ENCODE measurements at places on chromosomes 2 and 18.

DNA sequence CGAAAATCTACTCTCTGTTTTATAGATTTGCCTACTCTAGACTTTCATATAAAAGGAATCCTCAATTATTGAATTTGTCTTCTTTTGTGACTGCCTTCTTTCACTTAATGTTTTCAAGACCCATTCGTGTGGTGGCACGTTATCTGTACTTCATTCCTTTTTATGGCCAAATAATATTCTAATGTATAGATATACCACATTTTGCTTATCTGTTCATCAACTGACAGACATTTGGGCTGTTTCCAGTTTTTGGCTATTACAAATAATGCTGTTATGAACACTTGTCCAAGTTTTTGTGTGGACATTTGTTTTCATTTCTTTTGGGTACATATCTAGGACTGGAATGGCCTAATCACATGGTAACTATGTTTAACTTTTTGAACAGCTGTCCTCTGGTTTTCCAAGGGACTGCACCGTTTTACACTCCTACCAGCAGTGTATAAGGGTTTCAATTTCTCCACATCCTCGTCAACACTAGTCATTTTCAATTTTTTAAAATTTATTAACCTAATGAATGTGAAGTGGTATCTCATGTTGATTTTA lies 9.3 kb upstream of the NPAS2 start:
- no peak for DNase-seq

GRCh38 chr18:47150824-47151366 lies 595 bp upstream of the HDHD2 start:
- DNase-seq, result no peak

DNA sequence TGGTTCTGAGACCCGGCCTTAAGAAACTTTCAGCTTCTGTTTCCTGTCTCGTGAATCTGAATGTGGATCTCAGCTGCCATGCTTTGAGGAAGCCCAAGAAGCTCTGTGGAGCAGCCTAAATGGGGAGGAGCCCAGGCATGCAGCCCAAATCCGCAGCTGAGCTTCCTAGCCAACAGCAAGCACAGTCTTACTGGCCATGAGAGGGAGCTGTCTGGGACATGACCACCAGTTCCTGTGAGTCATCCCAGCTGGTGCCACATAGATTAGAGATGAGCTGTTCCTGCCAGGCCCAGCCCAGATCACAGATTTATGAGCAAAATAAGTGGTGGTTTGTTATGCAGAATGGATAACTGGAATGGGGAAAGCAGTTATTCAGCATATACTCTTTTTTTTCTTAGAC lies 224.4 kb upstream of the APCDD1 start:
- no peak for DNase-seq

DNA sequence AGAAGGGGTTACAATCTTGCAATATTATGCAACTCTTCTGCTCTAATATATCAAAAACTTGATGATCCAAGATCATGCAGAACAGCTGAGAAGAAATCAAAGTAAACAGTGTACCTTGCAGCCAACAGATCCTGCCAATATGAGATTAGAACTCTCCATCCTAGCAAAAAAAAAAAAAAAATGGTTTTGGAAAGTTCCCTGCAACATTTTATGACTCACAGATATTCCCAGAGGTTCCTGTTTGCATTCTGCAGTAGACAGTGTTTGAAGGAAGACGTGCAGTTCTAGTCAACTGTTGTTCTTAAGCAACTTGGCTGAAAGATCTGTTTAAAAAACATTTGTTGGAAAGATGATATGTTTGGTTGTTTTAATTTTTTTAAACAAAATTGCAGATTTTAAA lies 103.6 kb upstream of the WDR75 start:
- DNase-seq, result no peak

GRCh38 chr2:13480057-13480456 lies 763.3 kb downstream of the TRIB2 start:
- DNase-seq, result no peak

- no peak for DNase-seq
Observed at GRCh38 chr2:190635781-190636180, 13.1 kb upstream of the NAB1 start.

DNA sequence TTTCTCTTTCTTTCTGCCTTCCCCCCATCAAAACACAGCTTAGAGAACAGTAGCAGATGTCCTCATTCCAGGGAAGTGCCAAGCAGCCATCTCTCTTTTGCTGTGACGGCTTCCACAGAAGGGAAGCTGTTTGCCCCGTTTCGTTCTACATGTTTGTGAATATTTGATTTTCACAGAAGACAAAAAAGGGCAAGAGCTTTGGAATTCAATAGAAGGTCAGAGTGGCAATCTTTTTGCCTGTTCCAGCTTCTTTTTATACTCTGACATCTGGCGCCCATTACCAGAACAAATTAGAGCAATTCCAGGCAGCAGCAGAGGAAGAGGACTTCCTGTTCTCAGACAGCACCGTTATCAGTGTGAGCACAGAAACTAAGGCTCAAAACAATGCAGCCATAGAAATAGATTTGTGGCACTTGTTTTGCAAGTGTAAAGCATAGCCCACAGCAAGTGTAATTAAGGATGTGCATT lies 79.0 kb upstream of the CDH19 start:
- DNase-seq, result no peak

- DNase-seq, result no peak
Observed at GRCh38 chr18:64238076-64238475, 89.2 kb upstream of the LINC00305 start.

- no peak for DNase-seq
Observed at GRCh38 chr2:163348857-163349380, 386.9 kb downstream of the FIGN start.

- DNase-seq, result no peak
Observed at GRCh38 chr2:70002241-70002899, 40.9 kb upstream of the ASPRV1 start.

DNA sequence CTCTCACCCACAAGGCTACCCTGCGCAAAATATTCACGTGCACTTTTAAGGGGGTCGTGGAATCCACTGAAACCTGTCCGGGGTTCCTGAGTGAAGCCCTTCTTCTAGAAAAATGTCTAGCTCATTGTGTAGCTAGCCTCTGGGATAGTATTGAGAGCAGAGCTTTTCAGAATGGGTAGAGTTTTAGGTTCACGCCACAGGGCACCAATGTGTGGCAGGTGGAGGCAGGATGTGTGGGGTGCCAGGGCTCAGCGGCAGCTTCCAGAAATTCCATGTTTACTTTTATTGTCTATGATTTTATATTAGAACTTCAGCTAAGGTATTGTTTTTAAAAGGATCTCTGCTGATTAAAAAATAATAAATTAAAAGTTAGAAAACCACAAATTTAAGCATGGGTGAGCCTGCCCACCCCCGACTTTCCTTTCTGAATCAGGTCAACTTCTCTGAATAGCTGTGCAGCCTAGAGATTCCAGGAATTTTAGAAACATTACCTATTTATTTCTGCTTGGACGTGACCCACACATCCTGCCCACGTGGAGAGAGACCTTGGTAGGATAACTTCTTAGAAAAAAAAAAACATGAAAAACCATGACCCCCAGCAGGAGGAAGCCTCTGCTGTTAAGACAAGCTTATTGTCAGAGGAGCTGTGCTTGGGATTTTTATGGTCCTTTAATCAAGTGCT lies 163.7 kb downstream of the CTIF start:
- DNase-seq, result no peak

DNA sequence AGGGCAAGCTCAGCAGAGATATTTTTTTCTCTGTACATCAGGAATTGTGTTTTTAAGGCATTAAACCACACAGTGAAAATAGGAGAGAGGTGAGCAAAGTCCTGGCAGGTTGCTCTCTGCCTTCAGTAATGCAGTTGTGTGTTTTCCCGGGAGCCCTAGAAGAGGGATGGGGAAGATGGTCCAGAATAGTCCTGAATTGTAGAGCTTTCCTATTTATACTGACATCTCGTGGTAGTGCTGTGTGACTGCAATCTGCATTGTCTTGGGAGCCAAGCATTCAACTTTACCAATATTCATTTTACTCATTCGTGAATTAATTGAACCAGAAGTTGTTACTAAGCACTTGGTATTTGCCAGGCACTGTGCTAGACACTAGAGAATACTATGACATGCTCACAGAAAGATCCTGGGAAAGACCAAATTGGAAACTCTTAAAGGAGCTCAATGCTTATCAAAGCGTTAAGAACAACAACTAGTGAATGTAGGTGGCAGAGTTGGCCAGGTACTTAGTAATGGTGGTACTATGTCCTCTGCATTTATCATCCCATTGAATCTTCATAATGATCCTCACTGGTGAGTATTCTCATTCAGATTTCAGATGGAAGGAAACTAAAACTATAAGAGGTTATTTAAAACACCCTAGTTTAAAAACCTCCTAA lies 214.6 kb downstream of the TRIB2 start:
- no peak for DNase-seq

DNA sequence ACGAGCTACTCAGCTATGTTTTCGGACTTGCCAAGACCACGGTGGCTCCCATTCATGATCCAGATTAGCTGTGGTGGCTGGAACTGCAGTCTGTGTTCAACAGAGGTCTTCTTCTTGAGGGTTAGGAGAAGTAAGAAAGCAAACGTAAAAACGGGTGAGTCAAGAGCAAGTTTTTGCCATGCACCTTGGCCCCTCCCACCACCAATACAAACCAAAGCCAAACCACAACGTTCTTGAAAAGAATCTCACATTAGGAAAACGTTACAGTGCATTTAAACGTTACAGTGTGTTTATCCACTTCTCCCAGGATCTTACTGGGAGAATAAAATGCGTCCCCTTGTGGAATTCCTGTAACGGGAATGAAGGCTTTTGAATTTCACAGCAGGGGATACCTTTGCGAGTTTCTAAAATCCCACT lies 725 bp downstream of the FBXO48 start:
- DNase-seq, result peak; percentile 49

GRCh38 chr2:63544017-63544627 lies 44.2 kb downstream of the WDPCP start:
- DNase-seq, result no peak

DNA sequence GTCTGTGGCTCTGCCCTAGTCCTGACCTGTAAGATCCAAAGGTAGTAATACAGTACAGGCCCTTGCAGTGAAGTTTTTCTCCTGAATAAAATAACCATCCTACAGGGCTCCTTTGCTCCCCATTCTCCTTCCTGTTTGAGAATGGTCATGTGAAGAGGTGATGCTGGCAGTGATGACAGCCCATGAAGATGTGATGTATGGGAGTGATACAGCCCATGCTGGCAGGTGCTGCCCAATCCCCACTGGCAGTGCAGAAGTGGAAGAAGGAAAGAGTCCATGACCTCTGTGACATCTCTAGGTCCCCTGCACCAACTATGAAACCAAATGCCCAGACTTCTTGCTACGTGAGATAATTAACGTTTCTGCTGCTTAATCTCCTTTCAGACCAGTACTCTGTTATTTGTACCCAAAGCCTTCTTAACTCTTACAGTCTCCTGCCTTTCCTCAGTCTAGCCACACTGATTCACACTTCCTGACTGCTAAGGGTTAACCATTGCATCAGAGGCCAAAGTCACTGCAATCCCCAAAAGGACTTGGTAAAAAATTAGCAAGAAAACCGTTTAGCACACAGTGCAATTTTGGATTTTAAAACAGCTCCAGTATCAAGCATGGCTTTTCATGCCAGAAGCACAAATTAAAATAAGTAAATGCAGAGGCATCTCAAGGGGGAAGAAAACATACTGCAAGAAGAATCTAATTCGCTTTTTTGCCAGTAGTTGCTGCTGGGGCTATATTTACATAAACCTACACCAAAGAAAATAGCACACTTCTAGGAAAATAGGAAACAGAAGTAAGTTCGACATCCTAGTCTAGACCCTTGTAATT lies 98.0 kb downstream of the STK39 start:
- DNase-seq, result no peak
